ENCODE measurements at places on chromosomes 5 and 9.

- DNase-seq = no peak
These were observed 64.1 kb downstream of the SEMA4D start for GRCh38 chr9:89433826-89434225.

DNA sequence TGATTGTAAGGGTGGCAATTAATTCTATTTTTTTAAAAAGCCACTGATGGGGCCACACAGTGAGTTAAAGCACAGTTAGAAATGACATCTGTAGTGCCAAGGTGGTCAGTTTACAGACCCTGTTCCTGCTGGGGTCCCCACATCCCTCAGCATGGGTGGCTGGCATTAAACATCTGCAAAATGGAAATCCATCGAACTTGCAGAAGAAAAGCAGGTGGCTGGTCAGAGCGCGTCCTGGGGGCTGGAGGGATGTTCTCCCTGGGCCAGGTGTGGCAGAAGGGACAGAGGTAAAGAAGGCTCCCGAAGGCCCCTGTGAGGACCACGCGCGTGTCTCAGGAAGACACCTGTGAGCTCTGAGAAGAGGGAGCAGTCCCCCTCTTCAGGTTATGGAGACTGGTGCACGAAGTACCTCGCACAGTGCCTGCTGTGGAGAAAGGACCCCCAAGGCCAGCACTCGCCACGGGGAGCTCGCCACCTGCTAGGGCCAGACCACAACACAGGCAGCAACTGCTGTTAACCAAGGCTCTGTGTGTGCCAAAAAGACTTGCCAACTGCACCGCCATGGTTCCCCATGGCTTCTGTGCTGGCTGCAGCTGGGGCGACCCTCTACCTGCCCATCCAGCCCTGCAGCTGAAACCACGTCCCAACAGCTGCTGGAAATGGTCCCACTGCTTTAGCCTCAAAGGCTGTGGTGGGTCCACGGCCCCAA lies 65.2 kb downstream of the RASGEF1C start:
- DNase-seq = no peak

GRCh38 chr5:143379606-143380005 lies 23.9 kb downstream of the NR3C1 start:
- no peak for DNase-seq

GRCh38 chr5:41433552-41434181 lies 76.7 kb downstream of the PLCXD3 start:
- no peak for DNase-seq

- DNase-seq = no peak
These were observed 34.1 kb upstream of the CPLANE1 start for GRCh38 chr5:37283214-37283820.

Data from activated CD8-positive, alpha-beta memory T cell treated with anti-CD3 and anti-CD28 coated beads for 24 hours (primary cell).